ENCODE measurements at places on chromosomes 16 and 17.
A peak's percentile ranks its signal among the peaks of the same experiment; 100 is the strongest.

GRCh38 chr17:50051082-50051576 lies 4.8 kb upstream of the ITGA3 start:
- DNase-seq: peak; percentile 91

GRCh38 chr16:59385959-59386358 lies 651.8 kb upstream of the GOT2 start:
- no peak for DNase-seq

DNA sequence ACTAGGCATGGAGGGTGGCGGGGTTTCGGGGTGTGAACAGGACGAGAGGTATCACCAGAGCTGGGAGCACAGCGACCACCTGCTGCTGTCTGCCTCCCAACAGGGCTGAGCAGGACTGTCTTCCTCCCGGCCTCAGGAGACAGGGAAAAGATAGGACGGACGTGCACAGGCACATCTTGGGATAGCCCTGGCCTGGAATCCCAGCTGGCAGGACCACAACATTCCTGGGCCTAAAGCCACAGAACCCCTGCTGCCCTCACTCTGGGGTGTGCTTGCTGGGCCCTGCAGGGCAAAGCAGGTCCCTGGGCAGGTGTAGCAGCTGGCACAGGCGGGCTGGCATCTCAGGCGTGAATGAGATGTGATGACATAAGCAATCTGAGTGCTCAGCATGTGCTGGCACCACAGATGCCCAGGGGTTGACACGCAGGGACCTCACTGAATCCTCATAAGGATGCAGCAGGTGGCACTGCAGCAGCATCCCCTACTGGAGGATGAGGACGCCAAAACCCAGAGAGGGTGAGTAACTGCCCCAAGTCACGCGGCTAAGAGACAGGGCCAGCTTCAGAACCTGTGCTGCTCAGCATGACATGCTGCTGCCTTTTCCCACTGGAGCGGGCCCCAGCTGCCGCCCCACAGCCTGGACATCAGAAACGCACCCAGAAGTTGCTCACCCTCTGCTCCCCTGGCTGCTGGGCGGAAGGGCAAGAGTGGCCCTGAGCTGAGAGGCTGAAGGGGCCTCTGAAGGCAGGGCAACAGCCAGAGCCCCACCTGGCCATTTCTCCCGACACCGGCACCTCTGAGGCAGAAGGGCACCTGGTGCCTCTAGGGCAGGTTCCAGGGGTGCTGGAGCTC lies 7.1 kb downstream of the CORO7 start:
- no peak for DNase-seq

DNA sequence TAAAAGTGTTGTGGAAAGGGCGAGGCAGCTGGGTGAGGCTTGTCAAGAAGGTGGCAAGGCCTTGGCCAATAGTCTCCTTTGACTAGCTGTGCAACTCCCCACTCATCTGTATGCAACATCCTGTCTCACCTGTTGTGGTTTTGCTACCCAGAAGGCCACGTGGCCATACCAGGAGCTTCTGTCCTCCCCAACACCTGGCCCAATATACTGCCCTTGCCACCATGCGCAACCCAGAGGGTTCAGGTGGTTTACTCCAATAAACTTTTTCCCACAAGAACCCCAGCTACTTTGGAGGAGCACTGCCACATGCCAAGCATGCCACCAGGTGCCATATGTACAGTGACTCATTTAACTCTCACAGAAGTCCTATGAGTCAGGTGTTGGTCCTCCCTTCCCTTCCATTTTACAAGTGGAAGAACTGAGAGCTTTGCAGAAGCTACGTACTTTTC lies 10.2 kb downstream of the MYO19 start:
- peak; percentile 27 for DNase-seq

GRCh38 chr16:68668266-68668665 lies 23.2 kb downstream of the CDH3 start:
- DNase-seq: peak; percentile 58

- no peak for DNase-seq
These were observed 60.7 kb downstream of the PCTP start for GRCh38 chr17:55811536-55811935.

- no peak for DNase-seq
These were observed 1.2 kb downstream of the TBX2 start for GRCh38 chr17:61400717-61401388.

- DNase-seq: no peak
These were observed 18.3 kb upstream of the LITAF start for GRCh38 chr16:11604783-11605563.

GRCh38 chr16:88994695-88995094 lies 17.7 kb upstream of the CBFA2T3 start:
- no peak for DNase-seq

DNA sequence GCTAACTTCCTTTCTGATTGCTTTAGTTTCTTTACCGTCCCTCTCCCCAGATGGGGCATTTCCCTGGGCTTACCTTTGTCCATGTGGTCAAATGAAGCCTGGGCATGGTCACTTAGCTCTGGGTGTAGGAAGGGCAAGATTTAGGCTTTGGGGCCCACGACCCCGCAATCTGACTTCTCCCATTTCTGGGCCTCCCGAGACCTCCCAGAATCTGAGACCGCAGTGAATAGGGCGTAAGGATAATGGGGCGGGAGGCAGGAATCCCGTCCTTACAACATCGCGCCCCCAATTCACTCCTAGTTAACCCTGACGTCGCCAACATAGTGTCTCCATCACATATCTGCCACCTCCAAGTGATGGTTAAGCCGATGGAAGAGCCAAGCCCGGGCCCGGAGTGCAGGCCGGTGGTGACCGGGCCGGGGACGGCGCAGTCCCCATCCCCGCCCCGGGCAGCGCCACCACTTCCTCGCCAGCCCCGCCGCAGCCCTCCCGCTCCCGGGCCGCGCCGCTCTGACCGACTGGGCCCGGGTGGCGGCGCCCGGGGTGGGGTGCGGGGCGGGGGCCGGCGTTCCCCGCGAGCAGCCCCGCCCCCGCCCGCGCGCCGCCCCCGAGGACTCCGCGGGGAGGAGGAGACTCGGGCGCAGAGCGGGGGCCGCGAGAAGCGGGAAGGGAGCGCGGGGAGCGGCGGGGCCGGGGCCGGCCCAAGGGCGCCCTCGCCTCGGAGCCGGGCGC lies at the start of gene RHBDL3:
RHBDL3 (plus strand) TSS at position 641 of the 732 bp plus-strand sequence. CDS start 358 bp downstream, outside the sequence.
- DNase-seq: no peak

DNA sequence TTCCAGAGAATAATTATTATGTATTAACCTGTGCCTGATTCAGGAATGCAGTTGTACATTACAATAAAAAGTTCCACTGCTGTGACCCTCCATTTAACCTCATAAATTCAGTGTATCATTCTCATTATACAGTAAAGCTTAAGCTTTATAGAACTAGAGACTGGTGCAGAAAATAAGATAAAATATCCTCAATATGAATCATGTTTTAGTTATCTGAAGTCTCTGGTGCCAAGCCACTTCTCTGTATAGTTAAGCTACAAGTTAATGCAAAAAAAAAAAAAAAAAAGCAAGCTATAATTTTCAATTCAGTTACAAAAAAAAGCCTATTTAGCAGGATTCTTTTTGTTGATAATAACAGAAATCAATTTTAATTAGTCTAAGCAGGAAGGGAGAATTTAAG lies 22.4 kb upstream of the SMIM36 start:
- no peak for DNase-seq

GRCh38 chr17:13492737-13493122 lies 109.0 kb downstream of the HS3ST3A1 start:
- no peak for DNase-seq

- no peak for DNase-seq
These were observed 151.7 kb downstream of the WWOX start for GRCh38 chr16:78251115-78251514.

- DNase-seq: no peak
These were observed 7.3 kb downstream of the CASKIN2 start for GRCh38 chr17:75507733-75508719.

DNA sequence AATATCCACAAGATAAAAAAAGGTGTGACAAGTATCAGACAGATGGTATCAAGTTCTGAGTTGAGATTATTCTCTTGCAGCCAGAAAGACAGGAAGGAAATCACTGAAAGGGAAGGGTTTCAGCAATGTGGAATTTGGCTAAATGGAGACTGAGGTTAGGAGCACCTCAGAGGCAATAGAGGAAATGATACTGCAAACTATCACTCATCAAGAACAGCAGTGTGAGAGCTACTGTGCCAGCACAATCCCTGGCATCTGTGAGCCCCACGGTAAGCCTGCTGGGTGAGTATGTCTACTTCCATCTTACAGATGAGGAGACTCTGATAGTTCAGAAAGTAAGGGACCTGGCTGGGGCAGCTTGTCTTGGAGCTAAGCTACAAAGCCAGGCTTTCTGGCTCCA lies 162.0 kb downstream of the SALL1 start:
- DNase-seq: no peak

GRCh38 chr17:18025241-18025944 lies 13.6 kb downstream of the ATPAF2 start:
- peak; percentile 50 for DNase-seq

DNA sequence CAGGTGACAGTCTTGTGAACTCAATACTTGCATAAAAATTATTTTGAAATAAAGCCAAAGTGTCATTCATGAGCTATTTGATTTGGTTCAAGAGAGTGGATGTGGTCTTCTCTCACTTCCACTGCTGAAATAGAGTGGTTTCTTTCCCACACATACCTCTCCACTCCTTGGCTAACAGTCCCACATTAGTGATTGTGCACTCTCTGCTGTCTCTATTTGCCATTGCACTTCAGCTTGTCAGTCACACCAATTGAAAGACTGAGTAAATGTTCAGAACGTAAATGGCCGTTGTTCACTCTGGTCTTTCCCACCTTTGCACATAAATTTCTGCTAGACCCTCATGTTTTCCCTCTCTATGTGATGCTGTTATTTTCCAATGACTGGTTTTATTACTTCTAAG lies 197.5 kb downstream of the FTO start:
- no peak for DNase-seq

DNA sequence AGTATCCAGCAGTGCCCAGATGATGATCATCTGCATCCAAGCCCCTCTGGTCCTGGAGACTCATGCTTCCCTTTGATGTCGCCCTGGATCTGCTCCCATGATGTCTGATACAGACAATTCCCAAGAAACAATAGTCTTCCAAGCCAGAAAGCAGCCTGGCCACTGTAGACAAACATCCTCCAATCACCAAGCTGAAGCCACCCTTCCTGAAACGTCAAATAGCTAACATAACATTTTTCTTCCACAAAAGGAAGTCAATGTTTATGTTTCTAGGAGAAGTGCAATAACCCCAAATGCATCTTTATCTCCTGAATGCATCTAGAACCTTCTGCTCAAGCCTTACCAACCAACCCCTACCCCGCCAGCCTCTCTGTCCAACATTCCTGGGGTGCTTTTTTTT lies 1.2 kb upstream of the DPEP2 start:
- no peak for DNase-seq

- DNase-seq: no peak
These were observed 98.9 kb upstream of the DYNLRB2 start for GRCh38 chr16:80441935-80442334.

DNA sequence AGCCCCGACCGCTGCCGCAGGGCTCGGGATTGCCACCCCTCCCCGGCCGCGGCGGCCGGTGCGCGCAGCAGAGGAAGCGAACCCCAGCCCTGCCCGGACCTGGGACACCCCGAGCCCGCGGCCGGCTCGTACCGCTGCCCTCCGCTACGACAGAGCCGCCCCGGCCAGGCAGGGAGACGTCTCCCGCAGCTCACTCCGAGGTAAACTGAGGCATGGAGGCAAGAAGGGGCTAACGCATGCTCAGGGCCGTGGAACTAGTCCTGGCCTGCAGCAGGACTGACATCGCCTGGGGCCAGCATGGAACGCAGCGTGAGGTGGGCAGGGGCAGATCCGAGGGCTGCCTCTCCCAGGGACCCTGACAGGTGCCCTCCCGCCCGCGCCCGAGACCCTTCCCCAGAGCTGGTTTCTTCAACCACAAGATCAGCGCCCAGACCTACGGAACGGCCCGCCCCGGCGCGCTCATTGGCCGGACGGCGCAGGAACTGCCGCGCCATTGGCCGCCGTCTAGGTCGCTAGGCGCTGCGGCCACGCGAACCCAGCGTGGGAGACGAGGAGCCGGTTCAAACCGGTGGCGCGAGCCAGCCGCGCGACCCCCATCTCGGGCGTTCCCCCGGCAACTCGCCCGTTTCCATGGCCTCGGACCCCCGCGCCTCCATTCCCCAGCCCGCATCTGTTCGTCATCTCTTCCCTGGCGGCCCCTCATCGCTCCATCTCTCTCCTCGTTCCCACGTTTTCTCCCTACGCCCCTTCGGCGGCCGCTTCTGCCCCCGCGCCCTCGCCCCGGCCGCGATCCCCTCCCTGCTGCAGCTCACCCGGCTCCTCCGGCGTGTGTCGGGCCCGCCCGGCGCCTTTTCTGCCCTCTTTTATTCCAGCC lies at the start of gene SLC43A2:
SLC43A2 (minus strand) TSS at position 853 of the 874 bp plus-strand sequence. CDS start 960 bp downstream, outside the sequence.
- peak; percentile 80 for DNase-seq

DNA sequence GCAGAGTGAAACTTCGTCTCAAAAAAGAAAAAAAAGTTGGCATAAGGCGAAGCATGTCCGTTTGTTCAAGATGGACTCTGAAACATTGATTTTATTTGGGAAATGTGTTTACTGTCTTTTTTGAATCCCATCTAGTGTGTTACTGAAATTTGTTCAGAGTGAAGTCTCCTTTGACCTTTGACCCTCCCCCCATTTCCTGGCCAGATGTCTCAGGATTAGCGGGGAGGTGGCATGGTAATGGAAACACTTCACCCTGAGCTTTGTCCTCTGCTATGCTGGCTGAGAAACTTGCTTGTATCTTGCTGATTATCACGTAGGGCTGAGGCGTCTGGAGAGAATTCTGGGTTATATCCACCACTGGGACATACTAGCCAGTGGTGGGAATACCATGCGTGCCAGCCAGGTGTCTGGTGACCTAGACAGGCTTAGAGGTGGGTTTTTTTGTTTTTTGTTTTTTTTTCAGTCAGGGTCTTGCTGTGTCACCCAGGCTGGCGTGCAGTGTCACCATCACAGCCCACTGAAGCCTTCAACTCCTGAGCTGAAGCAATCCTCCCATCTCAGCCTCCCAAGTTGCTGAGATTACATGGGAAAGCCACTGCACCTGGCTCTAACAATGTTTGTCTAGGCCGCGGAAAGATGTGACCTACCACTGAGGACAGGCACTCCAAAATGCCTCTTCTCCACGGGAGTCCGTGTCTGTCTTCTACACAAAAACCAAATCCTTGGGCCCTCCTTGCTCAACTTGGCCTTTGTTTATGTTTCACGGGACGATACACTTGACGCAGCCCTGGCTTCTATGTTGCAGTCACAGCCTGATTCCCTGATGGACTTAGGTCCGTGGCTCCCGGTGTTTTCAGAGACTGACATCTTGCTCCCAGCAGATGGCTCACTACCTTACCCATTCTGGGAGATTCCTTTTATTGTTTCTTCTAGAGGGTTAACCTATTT lies 6.6 kb upstream of the GALK1 start:
- no peak for DNase-seq

DNA sequence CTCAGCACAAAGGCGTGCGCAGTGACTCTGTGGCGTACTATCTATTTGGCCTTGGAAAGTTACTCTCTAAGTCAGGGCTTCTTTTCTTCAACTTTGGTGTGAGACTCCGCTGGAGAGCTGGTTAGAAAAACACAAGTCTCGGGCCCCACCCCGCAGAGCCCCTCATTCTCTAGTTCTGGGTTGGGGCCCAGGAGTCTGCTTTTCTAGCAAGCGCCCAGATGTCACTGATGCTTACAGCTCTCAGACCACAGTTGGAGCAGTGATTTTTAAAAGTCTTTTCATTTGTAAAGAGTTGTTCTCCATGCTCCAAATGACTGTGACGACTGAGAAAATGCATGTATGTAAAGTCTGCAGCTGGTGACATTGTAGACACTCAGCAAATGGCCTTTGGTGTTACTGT lies 582.3 kb downstream of the WWOX start:
- DNase-seq: no peak

Data from activated CD4-positive, alpha-beta T cell treated with anti-CD3 and anti-CD28 coated beads for 48 hours (primary cell).